Tibial nerve (tissue), 4 donors: ENCODE measurements at places on chromosomes 2 and 18. TPM values are rescaled to one million over a fixed set of nuclear protein-coding genes. Genes with fewer than 3 reads are reported as not detected.

Gene CYP27C1
- 0.42 TPM for total RNA-seq

Gene SERPINB10
- total RNA-seq, result 0.22 TPM

Gene ABHD1
- total RNA-seq, result not detected

Gene VAMP5
- total RNA-seq, result 63.6 TPM

GRCh38 chr18:38023871-38024270 lies 458.3 kb upstream of the CELF4 start:
- no peak for DNase-seq

GRCh38 chr18:51398104-51398503 lies 200.6 kb upstream of the MEX3C start:
- DNase-seq, result no peak

GRCh38 chr2:106816974-106817373 lies 69.0 kb downstream of the ST6GAL2 start:
- DNase-seq, result no peak

- DNase-seq, result no peak
Observed at GRCh38 chr2:187684174-187684573, 129.9 kb upstream of the TFPI start.

GRCh38 chr2:59449274-59449673 lies 1104.2 kb downstream of the BCL11A start:
- DNase-seq, result no peak

- DNase-seq, result no peak
Observed at GRCh38 chr2:95292623-95293260, 4.4 kb upstream of the KCNIP3 start.

DNA sequence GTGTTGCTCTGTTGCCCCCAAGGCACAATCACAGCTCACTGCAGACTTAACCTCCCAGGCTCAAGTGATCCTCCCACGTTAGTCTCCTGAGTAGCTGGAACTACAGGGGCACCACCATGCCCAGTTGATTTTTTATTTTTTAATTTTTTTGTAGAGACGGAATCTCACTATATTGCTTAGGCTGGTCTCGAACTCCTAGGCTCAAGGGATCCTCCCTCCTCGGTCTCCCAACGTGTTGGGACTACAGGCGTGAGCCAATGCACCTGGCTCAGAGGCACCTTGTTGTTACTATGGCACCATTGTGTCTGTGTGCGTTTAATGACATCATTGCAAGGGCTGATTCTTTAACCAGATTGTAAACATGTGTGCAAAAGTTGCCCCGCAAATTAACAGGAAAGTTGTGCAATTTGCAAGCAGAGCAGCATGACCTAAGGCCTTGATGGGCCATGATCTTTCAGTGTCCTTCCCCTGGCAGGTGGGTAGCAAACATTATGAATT lies 22.6 kb downstream of the TCF23 start:
- DNase-seq, result no peak

GRCh38 chr2:186410802-186411201 lies 75.3 kb upstream of the ZC3H15 start:
- DNase-seq, result no peak

GRCh38 chr2:6835467-6835866 lies 30.2 kb downstream of the CMPK2 start:
- no peak for DNase-seq

GRCh38 chr2:231786177-231786916 lies at the start of gene COPS7B:
Gene COPS7B, plus strand, starts transcription at chr2:231786445. Its CDS starts 2,126 bp downstream, at chr2:231788571.
- peak; percentile 56 for DNase-seq

GRCh38 chr2:86825693-86826381 lies 35.1 kb upstream of the CD8A start:
- no peak for DNase-seq

GRCh38 chr2:41928526-41928925 lies 119.3 kb upstream of the PKDCC start:
- no peak for DNase-seq

DNA sequence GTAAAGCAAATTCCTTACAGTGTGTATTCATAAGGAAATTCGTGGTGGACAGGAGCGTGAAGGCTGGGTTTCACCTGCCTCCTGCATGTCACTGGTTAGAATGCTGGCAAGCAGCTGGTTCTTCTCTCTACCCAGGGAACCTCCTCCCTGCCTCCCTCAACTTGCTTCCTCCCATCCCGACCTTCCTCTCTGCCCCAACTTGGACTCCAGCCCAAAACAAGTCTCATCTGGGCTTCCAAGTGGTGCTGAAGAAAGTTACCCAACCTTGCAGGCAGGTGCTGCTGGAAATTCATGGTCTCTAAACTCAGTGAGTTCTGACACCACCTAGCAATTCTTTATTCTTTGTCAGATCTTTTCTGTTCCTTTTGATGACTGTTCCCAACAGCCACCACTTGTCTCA lies 184.5 kb downstream of the BCL2 start:
- no peak for DNase-seq

DNA sequence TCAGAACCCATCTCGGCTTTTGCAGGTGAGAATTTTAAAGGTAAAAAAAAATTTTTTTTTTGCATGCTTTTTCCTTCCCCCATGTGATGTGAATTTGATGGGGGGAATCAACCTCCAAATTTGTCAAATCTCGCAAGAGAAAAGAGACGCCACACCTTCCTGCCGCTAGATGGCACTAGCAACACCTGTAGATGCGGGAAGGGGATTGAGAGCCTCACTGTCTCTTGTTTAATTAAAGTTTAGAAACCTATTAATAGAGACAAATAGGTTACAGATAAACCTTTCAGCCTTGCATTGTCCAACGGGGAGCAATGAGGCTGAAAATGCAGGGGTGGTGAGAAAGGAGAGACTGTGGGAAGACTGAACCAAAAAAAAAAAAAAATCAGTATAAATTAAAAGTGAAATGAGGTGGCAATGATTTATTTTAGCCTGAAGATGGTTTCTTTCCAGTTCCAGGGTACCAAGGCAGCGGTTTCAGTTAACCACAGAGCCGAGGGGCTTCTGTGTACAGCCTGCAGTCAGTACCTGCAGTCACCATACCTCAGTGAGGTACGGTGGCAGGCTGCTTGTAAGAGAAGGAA lies 84.6 kb downstream of the NRP2 start:
- peak; percentile 84 for DNase-seq

GRCh38 chr2:161116509-161116908 lies 43.7 kb upstream of the TANK start:
- DNase-seq, result no peak
